ENCODE measurements at places on chromosomes 2 and 18. TPM values are rescaled to one million over a fixed set of nuclear protein-coding genes. Genes with fewer than 3 reads are reported as not detected.

GRCh38 chr2:42085706-42086487 is 38.1 kb downstream of the PKDCC start:
- H3K27ac ChIP-seq = no peak overlapping the region
- H3K27me3 ChIP-seq = no peaks in the 10 kb centered on the region
- H3K4me1 ChIP-seq = no peaks in the 10 kb centered on the region

- H3K27ac ChIP-seq = no peak overlapping the region
- no peak for DNase-seq
- no peaks in the 10 kb centered on the region for H3K27me3 ChIP-seq
- H3K36me3 ChIP-seq = no peaks in the 10 kb centered on the region
Measured at GRCh38 chr2:30978044-30978443, 160.2 kb downstream of the GALNT14 start.

SKOR2 gene
- not detected for total RNA-seq

CTAGE1 gene
- not detected for total RNA-seq

OSR1 gene
- not detected for total RNA-seq
